Activated CD8-positive, alpha-beta memory T cell treated with anti-CD3 and anti-CD28 coated beads, Interleukin-2, amount 10 ng/mL, durations not matched to agents 7 days and 5 days (primary cell): ENCODE measurements at places on chromosomes 11 and 22. TPM values are rescaled to one million over a fixed set of nuclear protein-coding genes. Genes with fewer than 3 reads are reported as not detected.

PANX3 gene
- total RNA-seq = not detected

- DNase-seq = no peak
- H3K27ac ChIP-seq = peak overlapping the region; percentile 64
- H3K4me3 ChIP-seq = peak overlapping the region; percentile 37
- H3K4me1 ChIP-seq = peaks cover 60% of the 10 kb centered on the region
- H3K36me3 ChIP-seq = peaks cover 31% of the 10 kb centered on the region
- no peaks in the 10 kb centered on the region for H3K27me3 ChIP-seq
These were observed 1.1 kb upstream of the RANBP1 start for GRCh38 chr22:20114506-20115475.

- no peak overlapping the region for H3K27ac ChIP-seq
- no peaks in the 10 kb centered on the region for H3K4me1 ChIP-seq
- H3K4me3 ChIP-seq = no peak overlapping the region
- no peaks in the 10 kb centered on the region for H3K27me3 ChIP-seq
- no peaks in the 10 kb centered on the region for H3K36me3 ChIP-seq
These were observed 162.9 kb downstream of the DLG2 start for GRCh38 chr11:85464283-85464682.

GRCh38 chr11:121059605-121060004 lies 35.7 kb downstream of the TBCEL start:
- no peak for DNase-seq
- peaks cover 22% of the 10 kb centered on the region for H3K4me1 ChIP-seq
- H3K27ac ChIP-seq = peak overlapping the region; percentile 54
- H3K27me3 ChIP-seq = no peaks in the 10 kb centered on the region
- no peak overlapping the region for H3K4me3 ChIP-seq

DNA sequence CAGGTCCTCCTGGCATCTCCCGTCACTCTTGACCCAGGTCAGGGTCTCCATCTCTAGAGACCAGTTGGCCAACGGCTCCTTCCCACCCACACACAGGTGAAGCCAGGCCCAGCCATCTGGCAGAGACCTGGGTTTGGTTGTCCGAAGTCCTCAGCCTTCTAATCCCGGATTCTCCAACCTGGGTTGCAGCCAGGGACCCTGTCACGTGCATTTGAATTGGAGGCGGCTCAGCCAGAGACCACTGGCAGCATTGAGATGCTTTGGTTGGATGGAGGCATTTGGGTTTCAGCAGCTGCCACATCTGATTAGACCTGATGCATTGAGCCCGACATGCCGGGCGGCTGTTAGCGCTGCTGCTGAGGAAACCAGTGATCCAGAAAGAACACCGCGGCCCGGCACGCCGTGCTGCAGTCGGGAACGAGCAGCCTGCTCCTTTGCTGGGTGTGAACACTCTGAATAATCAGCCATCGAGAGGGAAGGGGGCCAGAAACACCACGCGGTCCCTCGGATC lies 163.2 kb downstream of the BRD1 start:
- H3K4me3 ChIP-seq = no peak overlapping the region
- H3K27ac ChIP-seq = no peak overlapping the region
- H3K4me1 ChIP-seq = peaks cover 8% of the 10 kb centered on the region
- H3K27me3 ChIP-seq = peaks cover 12% of the 10 kb centered on the region

GRCh38 chr11:3902441-3902840 lies 47.0 kb downstream of the STIM1 start:
- H3K27ac ChIP-seq = peak overlapping the region; percentile 42
- H3K27me3 ChIP-seq = no peaks in the 10 kb centered on the region

DNA sequence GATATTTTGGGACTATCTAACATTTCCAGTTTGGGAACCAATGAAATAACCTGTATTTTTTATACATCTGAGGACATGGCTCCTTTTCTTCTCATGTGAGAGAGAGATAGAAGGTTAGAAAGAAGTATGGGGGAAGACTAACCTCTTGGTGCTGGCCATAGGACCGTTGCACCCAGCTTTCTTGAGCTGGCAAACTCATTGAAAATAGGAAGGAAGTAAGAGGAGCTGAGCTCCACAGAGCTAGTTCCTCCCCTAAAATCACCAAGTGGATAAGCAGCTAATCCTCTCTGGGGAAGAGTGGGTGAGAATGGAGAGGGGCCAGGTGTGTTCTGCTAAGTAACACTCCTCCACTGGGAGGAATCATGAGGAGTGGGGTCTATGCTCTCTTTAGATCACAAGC lies 387.4 kb upstream of the CADM1 start:
- no peaks in the 10 kb centered on the region for H3K36me3 ChIP-seq
- no peak overlapping the region for H3K4me3 ChIP-seq
- no peaks in the 10 kb centered on the region for H3K27me3 ChIP-seq

DNA sequence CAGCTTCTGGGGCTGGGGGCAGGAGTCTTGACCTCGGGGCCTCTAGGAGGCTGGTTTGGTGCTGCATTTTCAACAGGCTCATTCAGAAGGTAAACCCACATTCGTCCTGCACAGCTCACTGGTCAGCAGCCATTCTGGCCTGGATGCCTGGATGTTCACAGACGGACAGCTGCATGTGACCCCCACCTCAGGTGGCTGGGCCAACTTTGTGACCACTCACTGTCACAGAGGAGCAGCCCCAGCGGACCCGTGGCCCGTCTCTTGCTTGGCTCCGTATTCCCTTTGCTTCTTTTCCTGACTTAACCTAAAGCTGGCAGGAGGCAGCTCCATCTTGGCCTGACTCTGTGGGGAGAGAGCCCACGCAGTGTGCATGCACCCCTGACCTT lies 8.2 kb downstream of the DGCR8 start:
- no peak overlapping the region for H3K27ac ChIP-seq
- H3K4me3 ChIP-seq = no peak overlapping the region
- no peak for DNase-seq
- H3K4me1 ChIP-seq = peaks cover 76% of the 10 kb centered on the region
- H3K36me3 ChIP-seq = peaks cover 57% of the 10 kb centered on the region
